ENCODE measurements at places on chromosomes 4 and X.
A peak's percentile ranks its signal among the peaks of the same experiment; 100 is the strongest.

GRCh38 chr4:141132072-141132708 is 1.1 kb downstream of the RNF150 start:
- peak overlapping the region; percentile 67 for H3K4me3 ChIP-seq
- DNase-seq: peak; percentile 66
- no peaks in the 10 kb centered on the region for H3K36me3 ChIP-seq
- H3K27me3 ChIP-seq: peaks cover 17% of the 10 kb centered on the region
- H3K27ac ChIP-seq: no peak overlapping the region
- peaks cover 7% of the 10 kb centered on the region for H3K4me1 ChIP-seq

GRCh38 chrX:49178537-49178936 is 6.8 kb downstream of the PLP2 start:
- no peak overlapping the region for H3K4me3 ChIP-seq
- H3K4me1 ChIP-seq: no peaks in the 10 kb centered on the region
- DNase-seq: no peak

- no peaks in the 10 kb centered on the region for H3K36me3 ChIP-seq
- H3K27me3 ChIP-seq: no peaks in the 10 kb centered on the region
- H3K4me3 ChIP-seq: no peak overlapping the region
- H3K27ac ChIP-seq: no peak overlapping the region
- no peak for DNase-seq
These were observed 5.2 kb upstream of the PGRMC1 start for GRCh38 chrX:119230850-119231249.

GRCh38 chrX:82658492-82658891 is 849.6 kb upstream of the POU3F4 start:
- no peak overlapping the region for H3K4me3 ChIP-seq
- no peak overlapping the region for H3K27ac ChIP-seq
- DNase-seq: no peak

DNA sequence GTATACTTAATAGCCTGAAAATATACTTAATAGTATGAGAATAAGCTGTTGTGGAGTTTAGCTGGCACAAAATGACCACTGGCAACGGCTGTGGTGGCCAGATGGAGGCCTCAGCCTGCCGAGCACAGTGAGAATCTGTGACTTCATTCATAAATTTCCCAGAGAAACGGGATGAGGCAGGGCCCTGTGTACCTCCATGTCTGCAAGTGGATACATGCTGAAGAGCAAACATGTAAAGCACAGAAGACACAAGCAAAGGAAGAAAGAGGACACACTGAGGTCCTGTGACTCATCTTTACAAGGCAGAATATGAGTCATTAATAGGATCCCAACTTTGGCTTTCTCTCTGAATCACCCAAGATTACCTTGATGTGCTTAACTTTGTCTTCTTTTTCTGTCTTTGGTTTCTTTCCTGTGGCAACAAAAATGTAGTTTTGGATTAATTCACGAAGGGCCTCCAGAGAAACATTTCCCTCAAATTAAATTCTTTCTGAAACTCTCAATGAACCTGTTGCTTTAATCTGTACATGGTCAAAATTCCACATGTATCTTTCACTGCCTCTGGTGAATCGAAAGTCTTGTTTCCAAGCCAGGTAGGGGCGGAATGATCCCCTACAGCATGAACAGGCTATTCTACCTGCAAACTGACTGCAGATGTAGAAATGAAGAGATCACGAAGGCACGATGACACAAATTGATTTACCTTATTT is 56.4 kb downstream of the IRF2 start:
- H3K27me3 ChIP-seq: no peaks in the 10 kb centered on the region
- no peak overlapping the region for H3K4me3 ChIP-seq
- peaks cover 47% of the 10 kb centered on the region for H3K4me1 ChIP-seq
- H3K27ac ChIP-seq: peak overlapping the region; percentile 44
- DNase-seq: no peak

DNA sequence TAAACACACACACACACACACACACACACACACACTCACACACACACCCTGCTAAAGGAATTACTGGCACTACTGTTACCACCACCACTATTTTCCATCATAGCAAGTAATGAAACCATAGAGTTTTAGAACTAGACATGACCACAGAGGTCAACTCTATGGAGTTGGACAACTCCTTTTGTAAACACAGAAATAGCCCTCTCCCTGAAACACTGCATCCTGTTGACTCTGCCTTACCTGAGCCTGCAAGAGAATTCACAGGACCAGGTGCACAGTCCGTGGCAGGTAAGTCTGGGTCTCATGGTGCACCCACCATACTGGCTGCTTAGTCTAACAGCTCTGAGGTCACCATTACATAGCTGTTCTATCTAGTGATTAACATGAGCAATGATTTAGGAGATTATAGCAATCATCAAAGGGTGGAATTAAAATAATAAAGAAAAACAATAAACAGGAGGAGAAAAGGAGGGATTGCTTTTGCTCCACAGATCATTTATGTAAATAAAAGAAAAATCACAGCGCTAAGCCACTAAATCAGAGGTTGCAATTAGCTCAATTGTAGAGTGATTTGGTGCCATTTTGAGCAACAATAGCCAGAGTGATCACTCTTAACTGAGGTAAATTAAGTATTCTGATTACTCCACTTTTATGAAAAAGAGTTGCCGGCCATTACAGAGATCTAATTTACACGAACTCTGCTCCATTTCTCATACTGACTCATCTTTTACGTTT is 340.0 kb upstream of the RASGEF1B start:
- DNase-seq: no peak
- H3K27me3 ChIP-seq: no peaks in the 10 kb centered on the region
- H3K4me1 ChIP-seq: peaks cover 5% of the 10 kb centered on the region
- no peaks in the 10 kb centered on the region for H3K36me3 ChIP-seq
- H3K27ac ChIP-seq: no peak overlapping the region

Measured in upper lobe of right lung (tissue), 1 donor.